ENCODE measurements at places on chromosomes 16 and 17.

- DNase-seq, result no peak
Observed at GRCh38 chr17:28425206-28425605, 19.2 kb upstream of the SLC46A1 start.

GRCh38 chr17:80845863-80846671 lies 145.6 kb upstream of the CHMP6 start:
- no peak for DNase-seq

DNA sequence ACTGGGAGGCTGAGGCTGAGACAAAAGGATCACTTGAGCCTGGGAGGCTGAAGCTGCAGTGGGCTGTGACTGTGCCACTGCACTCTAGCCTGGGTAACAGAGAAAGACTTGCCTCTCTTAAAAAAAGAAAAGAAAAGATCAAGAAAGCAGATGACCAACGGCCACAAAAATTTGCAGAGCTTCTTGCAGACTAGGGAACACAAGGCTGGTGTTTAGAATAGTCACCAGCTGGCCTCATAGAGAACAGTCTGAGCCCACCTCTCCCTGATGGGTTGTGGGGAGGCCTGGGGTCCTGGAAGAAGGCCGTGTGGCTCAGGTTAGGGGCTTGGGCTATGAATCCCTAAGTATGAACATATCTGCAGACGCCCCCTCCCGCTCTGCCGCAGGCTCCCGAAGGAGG lies 73.7 kb upstream of the MED9 start:
- no peak for DNase-seq

DNA sequence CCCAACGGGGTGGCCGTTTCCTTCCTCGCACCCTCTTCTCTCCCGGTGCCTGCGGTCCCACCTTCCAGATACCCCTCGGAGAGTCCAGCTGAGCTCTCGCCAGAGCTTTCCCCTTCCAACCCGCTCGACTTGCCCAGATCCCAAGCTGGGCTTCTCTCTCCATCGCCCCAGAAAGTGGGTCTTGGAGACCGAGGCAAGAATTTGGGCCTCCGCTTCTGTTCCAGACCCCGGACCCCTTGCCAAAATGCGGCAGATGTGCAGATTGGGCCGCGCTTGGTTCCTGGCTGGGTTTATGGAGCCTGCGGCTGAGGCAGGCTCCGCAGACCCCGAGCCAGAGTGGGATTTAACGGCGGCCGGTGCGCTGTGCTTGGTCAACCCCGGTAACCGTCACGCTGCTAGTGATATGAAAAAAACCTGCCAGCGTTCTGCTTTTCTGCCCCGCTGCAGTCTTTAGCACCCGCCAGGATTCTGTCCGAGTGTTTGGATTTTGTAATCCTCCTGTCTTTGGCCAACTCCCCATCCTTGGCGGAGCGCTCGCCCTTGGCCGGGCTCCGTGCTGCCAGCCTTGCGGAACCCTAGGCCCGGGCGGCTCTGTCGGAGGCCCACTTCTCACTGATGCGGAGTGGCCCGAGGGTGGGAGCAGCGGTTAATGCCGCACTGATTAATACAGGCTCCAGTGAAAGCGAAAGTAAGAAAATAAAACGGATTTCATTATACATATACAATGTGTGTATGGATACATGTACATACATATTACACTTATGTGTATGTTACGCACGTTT lies 754 bp upstream of the SLFN11 start:
- DNase-seq, result peak; percentile 85

DNA sequence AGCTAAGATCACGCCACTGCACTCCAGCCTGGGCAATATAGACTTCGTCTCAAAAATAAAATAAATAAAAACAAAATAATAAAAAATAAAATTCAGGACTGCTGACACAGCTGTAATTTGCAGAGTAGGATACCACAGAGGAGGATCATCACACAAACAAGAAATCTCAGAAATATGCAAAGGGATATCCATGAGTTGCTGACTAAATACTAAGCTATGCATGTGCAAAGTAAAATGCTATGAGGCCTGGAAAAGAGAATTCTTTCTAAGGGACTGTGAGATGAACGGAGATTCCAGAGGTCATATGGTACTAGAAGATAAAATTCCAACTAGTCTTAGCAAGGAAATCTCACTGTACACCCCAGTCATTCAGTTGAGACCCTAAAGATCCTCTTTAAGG lies 74.8 kb downstream of the SLC39A11 start:
- DNase-seq, result no peak

GRCh38 chr17:7034955-7035590 lies 742 bp upstream of the SLC16A13 start:
- DNase-seq, result no peak

DNA sequence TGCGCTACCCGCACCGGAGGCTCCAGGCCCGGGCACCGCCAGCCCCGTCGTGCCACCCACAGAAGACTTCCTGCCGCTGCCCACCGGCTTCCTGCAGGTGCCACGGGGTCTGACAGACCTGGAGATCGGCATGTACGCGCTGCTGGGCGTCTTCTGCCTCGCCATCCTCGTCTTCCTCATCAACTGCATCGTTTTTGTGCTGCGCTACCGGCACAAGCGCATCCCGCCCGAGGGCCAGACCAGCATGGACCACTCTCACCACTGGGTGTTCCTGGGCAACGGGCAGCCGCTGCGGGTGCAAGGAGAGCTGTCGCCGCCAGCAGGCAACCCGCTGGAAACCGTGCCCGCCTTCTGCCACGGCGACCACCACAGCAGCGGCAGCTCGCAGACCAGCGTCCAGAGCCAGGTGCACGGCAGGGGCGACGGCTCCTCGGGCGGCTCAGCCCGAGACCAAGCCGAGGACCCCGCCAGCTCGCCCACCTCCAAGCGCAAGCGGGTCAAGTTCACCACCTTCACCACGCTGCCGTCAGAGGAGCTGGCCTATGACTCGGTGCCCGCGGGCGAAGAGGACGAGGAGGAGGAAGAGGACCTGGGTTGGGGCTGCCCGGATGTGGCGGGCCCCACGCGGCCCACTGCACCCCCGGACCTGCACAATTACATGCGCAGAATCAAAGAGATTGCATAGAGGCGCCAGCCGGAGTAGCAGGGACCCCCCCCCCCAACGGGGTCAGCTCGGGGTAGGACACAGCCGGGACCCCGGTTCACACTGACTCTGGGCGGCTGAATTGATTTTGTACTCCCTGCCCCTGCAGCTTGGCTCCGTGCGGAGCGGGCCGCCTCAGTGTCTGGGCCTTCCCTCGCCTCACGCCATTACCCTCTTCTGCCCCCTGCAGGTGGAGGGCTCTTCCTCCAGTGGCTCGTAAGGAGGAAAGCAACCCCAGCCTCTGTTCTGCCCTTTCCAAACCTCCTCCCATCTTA lies 58.5 kb downstream of the TMEM132E start:
- peak; percentile 68 for DNase-seq

DNA sequence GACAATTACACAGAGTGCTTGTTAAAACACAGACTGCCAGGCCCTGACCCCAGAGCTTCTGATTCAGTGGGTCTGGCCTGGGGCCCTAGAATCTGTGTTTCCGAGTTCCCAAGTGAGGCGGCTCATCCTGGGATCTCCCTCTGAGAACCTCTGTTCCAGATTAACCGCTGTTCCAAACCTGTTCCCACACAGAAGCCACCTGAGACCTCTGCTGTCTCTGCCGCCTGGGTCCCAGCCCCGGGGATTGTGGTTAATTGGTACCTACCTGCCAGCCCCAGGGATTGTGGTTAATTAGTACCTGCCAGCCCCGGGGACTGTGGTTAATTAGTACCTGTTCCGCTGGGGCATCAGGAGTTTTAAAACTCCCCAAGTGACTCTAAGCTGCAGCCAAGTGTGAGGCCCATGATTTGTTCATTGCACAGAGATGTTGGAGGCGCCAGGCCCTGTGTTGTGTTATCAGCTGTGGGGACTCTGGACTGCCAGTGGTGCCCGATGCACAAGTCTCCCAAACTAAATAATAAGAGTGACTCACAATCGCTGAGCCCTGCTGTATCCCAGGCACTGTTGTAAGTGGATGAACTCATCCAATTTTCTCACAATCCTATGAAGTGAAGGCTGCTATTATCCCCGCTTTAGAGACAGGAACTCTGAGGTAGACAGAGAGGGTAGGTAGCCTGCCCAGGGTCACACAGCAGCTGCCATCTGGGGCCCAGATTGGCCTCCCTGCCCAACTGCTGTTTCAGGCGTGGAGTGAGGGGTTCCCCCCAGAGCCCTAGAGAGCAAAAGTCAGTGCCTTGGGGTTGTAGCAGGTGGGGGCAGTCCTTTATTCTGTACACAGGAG lies 219.7 kb downstream of the IRF8 start:
- no peak for DNase-seq

DNA sequence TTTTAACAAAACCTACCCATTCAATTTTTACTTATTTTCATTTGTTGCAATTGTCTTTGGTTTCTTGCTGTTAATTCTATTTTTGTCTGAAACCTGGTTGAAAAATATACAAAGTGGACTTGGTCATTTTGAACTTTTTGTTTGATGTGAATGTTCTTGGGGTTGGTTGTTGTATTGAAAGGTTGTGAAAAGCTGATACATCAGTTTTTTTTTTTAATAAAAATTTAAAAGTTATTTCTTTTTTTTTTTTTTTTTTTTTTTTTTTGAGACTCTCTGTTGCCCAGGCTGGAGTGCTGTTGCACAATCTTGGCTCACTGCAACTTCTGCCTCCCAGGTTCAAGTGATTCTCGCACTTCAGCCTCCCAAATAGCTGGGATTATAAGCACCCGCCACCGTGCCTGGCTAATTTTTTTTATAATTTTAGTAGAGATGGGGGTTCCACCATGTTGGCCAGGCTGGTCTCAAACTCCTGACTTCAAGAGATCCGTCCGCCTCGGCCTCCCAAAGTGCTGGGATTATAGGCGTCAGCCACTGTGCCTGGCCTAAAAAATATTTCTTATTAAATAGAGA lies 28.9 kb downstream of the WIPF2 start:
- DNase-seq, result peak; percentile 7

DNA sequence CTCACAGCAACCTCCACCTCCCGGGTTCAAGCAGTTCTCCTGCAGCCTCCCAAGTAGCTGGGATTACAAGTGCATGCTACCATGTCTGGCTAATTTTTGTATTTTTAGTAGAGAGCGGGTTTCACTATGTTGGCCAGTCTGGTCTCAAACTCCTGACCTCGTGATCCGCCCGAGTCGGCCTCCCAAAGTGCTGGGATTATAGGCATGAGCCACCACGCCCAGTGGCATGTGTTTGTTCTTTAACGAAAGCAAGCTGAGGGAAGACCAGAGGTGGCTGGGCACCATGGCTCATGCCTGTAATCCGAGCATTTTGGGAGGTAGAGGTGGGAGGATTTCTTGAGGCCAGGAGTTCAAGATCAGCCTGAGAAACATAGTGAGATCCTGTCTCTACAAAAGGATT lies 18.1 kb downstream of the TNFRSF13B start:
- DNase-seq, result no peak

GRCh38 chr16:89393738-89394406 lies 96.5 kb downstream of the ANKRD11 start:
- no peak for DNase-seq

GRCh38 chr17:77383613-77384608 lies 243.1 kb downstream of the SEC14L1 start:
- no peak for DNase-seq

GRCh38 chr16:4625560-4626159 lies 1.0 kb downstream of the MGRN1 start:
- no peak for DNase-seq

GRCh38 chr16:119295-119694 lies 19.2 kb downstream of the NPRL3 start:
- no peak for DNase-seq

DNA sequence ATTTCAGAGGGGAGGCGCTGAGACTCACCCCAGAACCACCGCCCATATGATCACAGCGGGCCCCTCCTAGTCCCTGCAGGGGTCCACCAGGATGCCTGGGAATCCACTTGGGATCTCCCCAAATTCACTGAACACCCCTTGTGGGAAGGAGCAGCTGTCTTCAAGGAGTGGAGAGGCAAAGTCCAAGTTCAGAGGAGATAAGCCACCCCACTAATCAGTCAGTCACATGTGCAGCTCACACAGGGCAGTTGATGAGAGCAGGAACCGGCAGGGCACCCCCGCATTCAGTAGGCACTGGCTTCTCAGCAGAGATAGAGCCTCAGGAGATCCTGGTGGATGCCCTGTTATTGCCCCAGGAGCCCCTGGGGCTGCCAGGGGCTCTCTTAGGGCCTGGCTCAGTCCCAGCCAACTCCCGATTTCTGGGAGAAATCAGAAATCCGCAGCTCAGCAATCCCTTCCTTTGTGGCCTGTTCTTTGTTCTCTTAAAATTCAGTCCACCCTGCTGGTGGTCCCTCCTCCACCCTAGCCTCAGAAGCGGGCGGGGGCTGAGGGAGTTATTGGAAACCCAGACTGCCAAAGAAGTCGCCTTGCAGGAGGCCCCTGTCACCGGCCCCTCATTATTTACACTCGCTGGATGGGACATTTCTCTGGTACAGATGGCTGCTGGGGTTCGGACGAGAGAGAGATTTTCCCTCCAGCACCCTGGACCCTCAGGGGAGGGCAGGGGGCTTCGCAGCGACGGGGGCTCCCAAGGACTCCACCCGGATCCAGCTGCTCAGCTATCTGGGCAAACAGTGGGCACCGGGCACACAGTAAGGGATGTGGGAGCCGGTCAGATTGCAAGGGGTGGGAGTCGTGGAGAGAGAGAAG lies 1.8 kb downstream of the CDC42EP4 start:
- no peak for DNase-seq

DNA sequence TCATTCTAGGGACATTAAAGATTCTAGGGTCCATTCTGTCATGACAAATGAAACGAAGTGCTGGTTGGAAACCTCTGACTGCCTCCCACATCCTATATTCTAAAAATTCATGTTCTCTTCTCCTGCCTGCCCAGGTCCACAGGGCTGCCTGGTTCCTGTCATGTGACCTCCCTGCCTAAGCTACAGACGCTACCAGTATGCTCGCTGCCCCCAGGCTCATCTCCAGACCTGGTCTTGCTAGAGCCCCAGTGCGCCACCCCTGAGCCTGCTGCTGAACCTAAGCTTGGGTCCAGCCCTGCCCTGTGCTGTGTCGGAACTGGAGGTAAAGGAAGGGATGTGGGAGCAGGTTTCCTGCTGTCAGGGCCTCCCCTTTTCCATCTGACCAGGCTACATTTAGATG lies 231.6 kb upstream of the CDH5 start:
- no peak for DNase-seq

GRCh38 chr17:46151762-46152161 lies 41.5 kb downstream of the KANSL1 start:
- DNase-seq, result no peak

GRCh38 chr16:49698931-49699840 lies 156.7 kb downstream of the ZNF423 start:
- no peak for DNase-seq

DNA sequence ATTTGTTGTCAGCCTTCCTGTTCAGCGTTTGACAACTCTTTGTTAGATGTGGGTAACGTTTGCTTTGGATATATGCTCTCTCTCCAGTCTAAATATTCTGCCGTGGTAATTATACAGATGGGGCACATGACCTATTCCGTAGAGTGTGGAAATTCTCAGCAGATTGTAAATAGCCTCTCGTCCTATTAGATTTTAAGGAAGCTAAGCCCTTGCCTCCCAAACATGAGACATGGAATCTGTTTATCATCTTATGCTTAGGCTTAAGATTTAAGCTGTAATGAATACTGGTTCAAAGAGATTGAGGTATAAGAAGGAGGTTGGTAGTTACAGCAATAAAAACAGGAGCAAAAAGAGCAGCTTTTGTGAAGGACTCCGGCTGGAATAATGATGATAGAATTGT lies 87.4 kb downstream of the RBFOX1 start:
- no peak for DNase-seq
